ENCODE measurements at places on chromosomes 7 and 10.
A peak's percentile ranks its signal among the peaks of the same experiment; 100 is the strongest.

GRCh38 chr7:111265394-111265793 is 174.5 kb downstream of the LRRN3 start:
- DNase-seq: peak; percentile 6

DNA sequence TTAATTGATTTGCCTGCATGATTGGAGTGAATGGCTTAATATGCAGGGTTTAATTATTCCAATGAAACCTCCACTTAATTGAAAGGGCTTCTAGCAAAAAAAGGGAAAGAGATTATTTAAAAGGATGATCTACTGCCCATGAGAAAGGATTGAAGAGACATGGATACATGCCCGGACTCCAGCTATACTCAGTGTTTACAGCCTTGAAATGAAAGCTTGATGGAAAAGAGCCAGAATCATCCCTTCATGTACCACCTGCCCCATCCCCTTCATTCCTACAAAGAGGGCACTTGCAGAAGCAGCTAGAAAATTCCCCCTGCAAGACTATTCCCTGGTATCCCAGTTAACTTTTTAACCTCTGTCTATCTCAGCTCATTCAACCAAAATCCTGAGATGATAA is 78.4 kb downstream of the CARD11 start:
- no peak for DNase-seq

GRCh38 chr7:151503902-151504714 is 15.6 kb downstream of the RHEB start:
- DNase-seq: peak; percentile 92

DNA sequence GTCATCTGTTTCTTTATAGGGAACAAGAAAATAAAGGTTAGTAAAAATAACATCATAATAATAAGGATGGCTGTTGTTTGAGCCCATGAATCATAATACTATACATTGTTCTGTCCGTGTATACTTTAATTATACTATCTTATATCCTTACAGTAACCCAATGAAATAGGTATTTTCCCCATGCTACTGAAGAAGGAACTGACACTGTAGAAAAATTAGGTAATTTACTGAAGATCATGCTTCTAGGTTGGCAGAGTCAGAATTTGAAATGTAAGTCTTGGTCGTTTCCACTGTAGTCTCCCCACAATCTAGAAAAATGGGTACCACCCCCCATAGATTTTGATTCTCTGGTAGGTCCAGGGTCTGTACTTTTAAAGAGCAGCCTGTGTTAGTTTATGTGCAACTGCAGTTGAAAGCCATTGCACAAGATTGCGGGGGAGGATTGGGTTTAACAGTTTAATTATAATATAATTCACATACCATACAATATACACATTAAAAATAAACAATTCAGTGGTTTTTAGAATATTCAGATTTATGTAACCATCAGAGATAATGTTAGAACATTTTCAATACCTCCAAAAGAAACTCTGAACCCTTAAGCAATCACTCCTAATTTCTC is 47.7 kb downstream of the SHOC2 start:
- DNase-seq: peak; percentile 16

- DNase-seq: peak; percentile 33
These were observed 276.5 kb downstream of the MAGI2 start for GRCh38 chr7:79176859-79177477.

DNA sequence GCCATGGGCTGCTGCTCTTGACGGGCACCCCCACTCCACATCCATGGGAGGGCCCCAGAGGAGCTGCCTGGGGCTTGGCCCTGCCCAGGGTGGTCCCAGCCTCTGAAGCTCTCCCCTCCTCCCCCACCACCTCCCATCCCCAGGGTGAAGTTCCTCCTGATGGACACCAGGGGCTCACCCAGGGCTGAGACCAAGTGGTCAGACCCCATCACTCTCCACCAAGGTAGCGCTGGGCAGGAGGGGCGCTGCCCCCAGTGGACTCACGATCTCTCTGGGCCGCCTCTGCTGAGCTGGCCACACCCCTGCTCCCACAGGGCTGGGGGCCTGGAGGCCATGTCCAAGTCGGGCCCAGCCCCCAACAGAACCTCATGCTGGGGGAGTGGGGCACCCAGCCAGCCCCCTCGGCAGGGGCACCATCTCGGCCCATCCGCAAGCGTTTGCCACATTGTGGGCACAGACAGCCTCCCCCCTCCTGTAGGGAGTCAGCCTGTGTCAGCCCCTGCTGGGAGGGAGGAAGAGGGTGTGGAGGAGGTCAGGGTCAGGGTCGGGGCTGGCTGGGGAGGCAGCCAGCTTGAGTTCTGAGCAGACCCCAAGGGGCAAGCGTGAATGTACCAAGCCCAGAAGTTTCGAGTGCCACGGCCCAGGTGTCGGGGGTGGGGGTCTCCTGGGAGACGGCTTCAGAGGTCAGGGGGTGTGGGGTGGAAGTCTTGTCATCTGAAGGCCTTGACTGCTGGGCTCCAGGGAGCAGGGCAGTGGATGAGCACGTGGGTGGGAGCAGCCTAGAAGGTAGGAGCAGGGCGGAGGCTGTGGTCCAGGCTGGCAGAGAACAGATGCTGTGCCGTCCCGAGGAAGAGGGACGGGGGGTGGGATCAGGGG is 2.8 kb downstream of the UPK3B start:
- no peak for DNase-seq

DNA sequence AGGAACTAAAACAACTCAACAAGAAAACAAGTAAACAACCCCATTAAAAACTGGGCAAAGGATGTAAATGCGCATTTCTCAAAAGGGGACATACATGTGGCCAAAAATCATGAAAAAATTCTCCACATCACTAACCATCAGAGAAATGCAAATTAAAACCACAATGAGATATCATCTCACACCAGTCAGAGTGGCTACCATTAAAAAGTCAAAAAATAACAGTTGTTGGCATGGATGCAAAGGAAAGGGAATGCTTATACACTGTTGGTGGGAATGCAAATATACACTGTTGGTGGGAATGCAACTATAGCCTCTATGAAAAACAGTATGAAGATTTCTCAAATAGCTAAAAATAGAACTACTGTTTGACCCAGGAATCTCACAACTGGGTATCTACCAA is 60.0 kb upstream of the LANCL2 start:
- no peak for DNase-seq

DNA sequence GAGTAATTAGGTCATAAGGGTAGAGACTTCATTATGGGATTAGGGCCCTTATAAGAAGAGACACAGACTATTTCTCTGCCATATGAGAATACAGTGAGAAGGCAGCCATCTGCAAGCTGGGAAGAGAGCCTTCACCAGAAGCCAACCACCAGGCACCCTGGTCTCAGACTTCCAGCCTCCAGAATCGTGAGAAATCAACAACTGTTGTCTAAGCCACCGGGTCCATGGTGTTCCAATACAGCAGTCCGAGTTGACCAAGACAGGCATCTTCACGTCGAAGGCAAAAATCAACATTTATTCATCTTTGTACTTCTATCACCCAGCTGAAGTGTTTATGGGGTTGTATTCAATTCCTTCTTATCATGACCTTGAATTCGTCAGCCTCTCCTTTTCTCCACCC is 5.3 kb downstream of the TUBAL3 start:
- DNase-seq: no peak

GRCh38 chr10:5094265-5095205 is at the start of gene AKR1C3:
AKR1C3 (plus strand) TSS chr10:5094414; CDS start chr10:5094445, 31 bp downstream.
- peak; percentile 66 for DNase-seq

All from foreskin fibroblast (primary cell).